ENCODE measurements at places on chromosomes 2 and 18.

GRCh38 chr2:64792995-64793639, 139.4 kb upstream of the SERTAD2 start:
- no peak for DNase-seq

GRCh38 chr2:52956766-52957165, 810.8 kb upstream of the CHAC2 start:
- DNase-seq: no peak

- DNase-seq: no peak
Observed at GRCh38 chr2:35545301-35545700, 810.3 kb upstream of the CRIM1 start.

DNA sequence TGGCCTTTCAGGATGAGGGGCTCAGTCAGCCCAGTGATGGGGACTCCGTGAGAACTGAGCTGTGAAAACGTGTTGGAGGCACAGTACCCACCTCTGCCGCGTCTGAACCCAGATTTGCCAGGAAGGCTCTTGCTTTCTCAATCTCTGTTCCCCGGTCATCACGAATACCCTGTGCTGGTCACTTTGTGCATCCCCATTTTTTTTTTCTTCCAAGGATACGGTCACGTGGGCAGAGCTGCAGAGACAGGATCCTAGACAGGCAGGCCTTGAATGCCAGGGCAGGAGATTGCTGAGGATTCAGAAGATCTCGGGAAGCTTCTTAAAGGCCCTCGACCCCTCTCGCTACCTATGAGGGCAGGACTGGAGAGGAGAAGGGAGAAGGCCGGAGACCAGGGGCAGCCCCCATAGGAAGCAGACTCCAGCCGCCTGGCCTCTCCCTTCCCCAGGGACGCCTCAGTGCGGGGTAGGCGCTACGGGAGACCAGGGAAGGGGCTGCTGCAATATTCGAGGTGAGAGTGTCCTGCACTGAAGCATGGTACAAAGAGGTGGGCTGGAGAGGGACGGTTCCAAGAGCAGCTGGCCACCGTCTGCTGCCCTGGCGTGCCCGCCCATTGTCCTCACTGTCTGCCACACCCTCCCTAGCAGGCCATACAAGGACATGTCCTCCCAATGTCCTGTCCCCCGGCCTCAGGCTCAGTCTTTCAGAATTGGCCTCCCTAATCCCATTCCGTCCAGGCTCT, 29.0 kb upstream of the TAF1B start:
- no peak for DNase-seq

- DNase-seq: no peak
Observed at GRCh38 chr2:10196110-10196892, 73.8 kb downstream of the RRM2 start.

DNA sequence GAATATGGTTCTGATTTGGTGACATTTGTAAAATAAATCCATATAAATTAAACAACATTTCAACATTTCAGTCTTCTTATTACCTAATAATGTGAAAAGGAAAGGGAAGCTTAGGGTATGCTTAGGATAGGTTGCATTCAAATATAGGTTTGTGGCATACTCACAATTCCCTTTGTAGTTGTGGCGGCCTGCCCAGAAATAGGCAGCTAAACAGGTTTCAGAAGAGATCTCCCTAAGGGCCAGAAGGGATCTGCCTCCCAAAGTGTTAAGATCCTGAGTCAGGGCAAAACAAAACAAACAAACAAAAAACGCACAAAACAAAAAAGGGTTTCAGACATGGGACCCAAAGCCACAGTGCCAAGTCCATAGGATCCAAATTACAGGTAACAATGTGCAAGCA, 41.4 kb upstream of the TCF7L1 start:
- DNase-seq: no peak

- no peak for DNase-seq
Observed at GRCh38 chr2:159963700-159964099, 98.7 kb downstream of the PLA2R1 start.

GRCh38 chr2:160075171-160075570, 12.8 kb upstream of the PLA2R1 start:
- DNase-seq: no peak

GRCh38 chr2:207619764-207620203, 5.4 kb downstream of the METTL21A start:
- DNase-seq: no peak

DNA sequence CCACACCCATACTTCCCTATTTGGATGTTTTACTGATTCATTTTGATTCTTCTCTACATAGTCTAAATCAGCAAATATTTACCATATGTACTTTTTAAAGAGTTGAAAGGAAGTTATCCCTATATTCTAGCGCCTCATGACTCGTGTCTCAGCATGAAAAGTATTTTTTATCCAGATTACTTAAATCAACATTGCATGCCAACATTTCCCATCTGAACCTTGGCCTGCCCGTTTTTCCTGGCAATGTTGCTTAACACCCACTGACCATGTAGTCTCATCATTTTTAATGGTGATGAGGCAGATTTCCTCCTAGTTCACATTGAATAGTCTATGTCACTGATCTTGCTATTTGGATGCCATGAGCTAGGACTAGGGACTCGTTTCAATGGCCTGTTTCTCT, 13.2 kb upstream of the SCYGR5 start:
- DNase-seq: no peak

DNA sequence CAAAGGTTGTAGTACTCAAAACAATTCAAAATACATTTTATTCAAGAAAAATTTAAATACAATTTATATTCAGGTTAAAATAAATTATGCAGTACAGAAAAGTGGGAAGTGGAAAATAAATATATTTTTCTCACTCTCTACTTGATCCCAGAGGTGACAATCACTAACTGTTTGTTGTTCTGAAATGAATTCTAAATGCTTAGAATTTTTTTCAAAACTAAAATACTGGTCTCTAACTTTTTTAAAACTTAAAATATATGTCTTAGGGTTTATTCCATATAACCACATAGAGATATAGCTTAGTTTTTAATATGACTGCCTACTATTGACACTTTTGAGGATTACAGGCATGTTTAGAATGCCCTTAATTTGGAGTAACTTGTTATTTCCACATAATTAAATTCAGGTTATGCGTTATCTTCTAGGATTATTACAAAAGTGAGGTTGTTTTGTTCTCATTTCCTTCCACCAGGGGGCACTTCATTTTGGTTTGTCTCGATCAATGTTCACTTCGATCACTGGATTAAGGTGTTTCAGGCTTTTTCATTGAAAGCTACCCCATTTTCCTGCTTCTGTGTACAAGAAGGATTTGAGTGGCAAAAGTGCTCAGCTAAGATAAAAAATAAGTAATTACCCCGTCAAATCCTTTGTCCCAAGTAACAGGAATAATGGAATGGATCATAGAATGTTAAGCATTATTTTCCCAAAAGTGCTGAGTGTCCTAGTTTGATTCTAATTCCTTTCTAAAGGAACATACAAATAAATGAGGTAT, 27.1 kb upstream of the TFPI start:
- no peak for DNase-seq

- DNase-seq: no peak
Observed at GRCh38 chr2:120066800-120067547, 54.1 kb downstream of the EPB41L5 start.

DNA sequence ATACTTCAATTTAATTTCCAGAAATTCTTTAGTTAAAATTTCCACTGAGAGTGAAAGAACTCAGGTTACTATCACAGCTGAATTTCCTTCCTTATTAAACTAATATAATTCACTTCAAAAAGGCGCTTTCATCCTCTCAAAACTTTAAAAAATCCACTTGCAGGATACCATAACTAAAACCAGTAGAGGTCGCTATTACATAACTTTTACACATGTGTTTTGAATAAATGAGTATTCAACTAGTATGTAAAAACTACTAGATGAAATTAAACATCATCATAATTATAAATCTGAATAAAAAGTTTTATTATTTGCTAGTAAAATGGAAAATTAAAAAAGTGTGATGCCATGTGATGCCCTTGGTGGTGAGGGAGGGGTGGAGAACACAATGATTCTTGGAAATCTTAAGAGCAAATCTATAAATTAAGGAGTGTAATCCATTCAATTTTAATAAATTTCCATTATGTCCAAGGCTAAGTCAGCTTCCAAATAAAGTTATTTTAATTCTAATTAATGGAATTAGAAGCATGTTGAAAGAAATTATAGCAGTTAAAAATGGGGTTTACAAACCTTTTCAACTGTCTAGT, 61.4 kb downstream of the SOS1 start:
- DNase-seq: no peak

GRCh38 chr2:105309147-105309545, 20.4 kb downstream of the TGFBRAP1 start:
- no peak for DNase-seq

DNA sequence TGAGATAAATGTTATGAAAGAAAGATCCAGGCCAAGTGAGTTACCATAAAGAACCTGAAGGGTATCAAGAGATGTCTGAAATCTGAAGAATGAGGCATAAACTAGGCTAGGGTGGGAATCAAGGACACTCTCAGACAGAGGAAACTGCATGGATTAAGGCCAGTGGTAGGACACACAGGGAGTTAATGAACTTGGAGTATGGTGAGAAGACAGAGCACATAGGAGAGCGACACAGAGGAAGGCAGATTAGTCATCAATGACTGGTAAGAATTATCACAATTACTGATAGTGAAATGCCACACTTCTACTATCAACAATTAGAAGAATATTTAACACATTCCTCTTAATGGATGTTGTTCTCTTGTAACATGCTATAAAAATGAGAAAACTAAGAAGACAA, 76.9 kb downstream of the TTC21B start:
- DNase-seq: no peak

GRCh38 chr2:36507408-36507812, 90.6 kb downstream of the FEZ2 start:
- no peak for DNase-seq

- DNase-seq: no peak
Observed at GRCh38 chr18:959854-960253, 55.2 kb downstream of the ADCYAP1 start.

GRCh38 chr2:31390324-31390723, 24.2 kb downstream of the XDH start:
- no peak for DNase-seq

- DNase-seq: no peak
Observed at GRCh38 chr2:159613091-159613490, 3.3 kb downstream of the BAZ2B start.

DNA sequence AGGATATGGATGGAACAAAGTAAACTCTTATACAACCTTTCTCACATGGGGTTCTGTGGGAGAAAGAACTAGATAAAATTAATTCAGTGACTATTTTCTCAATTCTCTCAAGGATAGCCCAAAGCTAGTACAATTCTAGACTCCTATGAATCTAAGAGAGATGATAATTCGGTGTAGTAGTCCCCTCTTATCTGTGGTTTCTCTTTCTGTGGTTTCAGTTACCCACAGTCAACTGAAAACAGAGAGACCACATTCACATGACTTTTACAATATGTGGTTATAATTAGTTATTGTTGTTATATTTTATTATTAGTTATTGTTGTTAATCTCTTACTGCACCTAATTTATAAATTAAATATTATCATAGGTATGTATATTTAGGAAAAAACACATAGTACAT, 53.5 kb upstream of the C2orf15 start:
- DNase-seq: no peak

GRCh38 chr18:7020995-7021777, 96.4 kb downstream of the LAMA1 start:
- no peak for DNase-seq

- DNase-seq: no peak
Observed at GRCh38 chr18:57029761-57030160, 117.1 kb upstream of the BOD1L2 start.

- DNase-seq: no peak
Observed at GRCh38 chr18:53422896-53423295, 801.6 kb downstream of the MBD2 start.

DNA sequence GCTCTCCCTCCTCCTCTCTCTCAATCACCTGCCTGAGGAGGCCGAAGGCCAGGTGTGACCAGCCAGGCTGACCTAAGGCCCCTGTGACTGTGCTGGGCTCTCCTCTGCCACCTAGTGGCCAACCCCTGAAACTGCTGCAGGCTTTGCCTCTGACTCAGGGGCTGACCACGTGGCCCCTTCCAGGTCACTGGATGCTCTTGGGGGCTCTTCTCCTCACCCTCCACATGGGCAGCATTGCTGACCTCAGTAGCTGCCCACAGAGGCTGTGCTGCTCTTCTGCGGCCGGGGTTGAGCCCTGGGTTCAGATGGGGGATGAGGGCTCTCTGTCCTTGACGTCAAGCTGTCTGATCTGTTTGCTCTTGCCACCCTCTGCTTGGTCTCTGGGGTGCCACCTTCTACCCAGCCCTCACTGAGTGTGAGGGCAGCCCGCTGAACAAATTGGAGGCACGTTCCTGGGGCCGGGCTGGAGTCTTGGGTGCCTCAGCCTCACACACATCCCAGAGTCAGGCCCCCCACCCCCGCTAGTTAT, 122.7 kb downstream of the TWIST2 start:
- no peak for DNase-seq

DNA sequence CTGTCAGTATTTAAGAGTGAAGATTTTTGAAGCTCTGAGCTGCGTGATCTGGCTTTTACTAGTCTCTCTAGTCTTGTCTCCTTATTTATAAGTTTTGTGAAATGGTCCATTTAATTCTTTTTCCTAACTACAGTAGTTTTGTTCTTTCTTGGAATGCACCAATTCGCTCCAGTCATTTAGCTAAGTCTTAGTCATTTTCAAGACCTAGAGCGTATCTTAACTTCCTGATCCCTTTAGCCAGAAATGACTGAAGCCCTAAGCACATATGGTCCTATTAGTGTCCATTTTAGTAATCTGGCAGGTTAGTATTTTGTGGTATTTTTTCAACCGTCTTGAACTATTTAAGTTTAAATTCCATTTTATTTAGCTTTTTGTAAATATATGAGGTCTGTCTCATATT, 3.6 kb downstream of the BIRC6 start:
- no peak for DNase-seq

GRCh38 chr18:46156843-46157242, 52.7 kb downstream of the HAUS1 start:
- DNase-seq: no peak

GRCh38 chr2:169071455-169071854, 2.1 kb downstream of the DHRS9 start:
- no peak for DNase-seq

DNA sequence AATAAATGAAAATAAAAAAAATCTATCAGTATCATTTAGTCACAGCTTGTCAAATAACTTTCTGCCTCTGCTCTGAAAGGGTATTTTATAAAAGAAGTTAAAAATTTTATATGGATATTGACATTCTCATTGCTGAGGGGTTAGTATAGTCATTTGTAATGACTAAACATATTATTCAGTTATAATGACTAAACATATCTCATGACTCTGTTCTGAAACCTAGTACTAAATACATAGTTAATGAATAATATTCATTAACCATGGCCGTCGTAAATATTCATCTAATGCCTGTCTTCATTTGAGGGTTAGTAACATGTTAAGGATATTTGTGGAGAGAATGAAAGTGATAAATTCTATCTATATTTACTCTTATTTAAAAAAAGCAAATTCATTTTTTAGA, 69.1 kb upstream of the MAP4K3 start:
- DNase-seq: no peak

DNA sequence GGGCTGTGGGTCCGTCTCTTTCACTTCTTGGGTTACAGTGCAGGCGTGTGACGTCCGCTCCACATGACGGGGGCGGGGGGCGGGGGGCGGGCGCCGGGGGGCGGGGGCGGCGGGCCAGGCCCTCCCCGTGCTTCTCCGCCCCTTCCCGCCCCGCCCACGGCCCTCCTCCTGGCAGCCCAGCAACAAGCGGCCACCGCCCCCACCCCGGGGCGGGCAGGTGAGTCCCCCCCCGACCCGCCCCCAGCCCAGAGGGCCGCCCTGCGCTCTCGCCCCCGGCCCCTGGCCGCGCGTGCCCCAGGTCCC, 3.6 kb downstream of the ZNF516 start:
- peak; percentile 55 for DNase-seq
